Hematopoietic multipotent progenitor cell treated with erythropoietin and hydrocortisone succinate and interleukin-3 and kit ligand, for 17 days (in vitro differentiated cells): ENCODE measurements at places on chromosomes 12 and 14.

- DNase-seq, result peak; percentile 72
Observed at GRCh38 chr12:116066381-116067230, 210.9 kb downstream of the MED13L start.

- no peak for DNase-seq
Observed at GRCh38 chr12:6952121-6952862, 1.1 kb downstream of the PTPN6 start.

GRCh38 chr12:76186131-76186906 lies 101.8 kb upstream of the NAP1L1 start:
- no peak for DNase-seq

DNA sequence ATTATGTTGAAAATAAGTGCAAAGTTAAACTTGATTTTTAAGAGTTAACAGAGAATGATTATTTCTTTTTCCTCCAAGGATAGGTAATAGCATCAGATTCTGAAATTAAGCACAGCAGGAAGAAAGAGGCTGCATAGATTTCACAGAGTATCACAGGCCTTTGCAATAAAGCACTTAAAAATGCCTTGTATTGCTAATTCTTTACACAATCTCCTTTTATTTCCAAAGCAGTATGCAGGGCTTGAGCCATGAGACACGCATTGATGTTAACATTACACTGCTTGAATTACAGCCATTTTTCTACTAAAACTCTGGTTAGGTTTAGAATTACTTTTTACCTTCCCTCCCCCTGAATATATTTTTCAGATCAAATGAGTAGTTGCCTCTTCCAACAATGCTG lies 398.3 kb downstream of the BCAT1 start:
- no peak for DNase-seq

DNA sequence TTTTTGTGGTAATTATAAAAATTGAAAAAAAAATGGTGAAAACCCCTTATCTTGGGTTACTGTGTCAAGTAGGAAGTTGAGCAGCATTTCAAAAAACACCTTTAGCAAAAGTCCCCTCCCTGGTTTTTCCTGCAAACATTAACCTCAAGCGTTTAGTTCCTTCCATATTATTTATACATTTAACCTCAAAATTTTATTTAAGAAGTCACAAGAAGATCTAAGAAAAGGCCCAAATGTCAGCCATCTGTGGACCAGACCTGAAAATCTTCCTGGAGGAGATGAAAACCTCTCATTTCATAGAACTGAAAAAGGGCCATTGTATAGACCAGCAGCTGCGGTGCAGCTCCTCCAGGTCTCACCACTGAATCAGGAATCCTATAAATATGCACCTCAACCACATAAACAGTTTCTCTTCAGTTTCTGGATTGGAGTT lies 40.4 kb upstream of the BTG1 start:
- no peak for DNase-seq

DNA sequence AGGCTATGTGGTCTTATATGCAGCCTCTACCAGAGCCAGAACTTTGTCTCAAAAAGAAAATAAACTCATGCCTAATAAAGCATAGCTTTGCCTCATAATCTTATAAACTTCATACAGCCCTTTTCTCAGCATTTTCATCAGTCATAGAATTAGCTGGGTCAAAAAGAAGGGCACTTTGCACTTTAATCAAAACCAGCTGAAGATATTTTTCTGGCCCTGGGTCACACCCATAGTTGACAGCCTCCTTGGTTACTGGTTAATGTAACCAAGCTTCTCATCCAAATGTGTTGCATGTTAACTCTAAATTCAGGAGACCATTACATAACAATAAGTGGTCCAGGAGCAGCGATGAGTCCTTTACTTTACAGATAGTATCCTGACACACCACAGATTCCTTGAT lies 558.2 kb downstream of the FLRT2 start:
- no peak for DNase-seq

GRCh38 chr12:113825705-113826104 lies 140.4 kb downstream of the RBM19 start:
- DNase-seq, result no peak
